ENCODE measurements at places on chromosomes 16 and 17.

GRCh38 chr17:57294101-57294500, 37.8 kb downstream of the MSI2 start:
- no peak for DNase-seq

- DNase-seq = peak; percentile 72
Observed at GRCh38 chr17:49390548-49391324, 23.9 kb downstream of the PHB1 start.

- no peak for DNase-seq
Observed at GRCh38 chr17:50943575-50943933, 77.4 kb upstream of the TOB1 start.

DNA sequence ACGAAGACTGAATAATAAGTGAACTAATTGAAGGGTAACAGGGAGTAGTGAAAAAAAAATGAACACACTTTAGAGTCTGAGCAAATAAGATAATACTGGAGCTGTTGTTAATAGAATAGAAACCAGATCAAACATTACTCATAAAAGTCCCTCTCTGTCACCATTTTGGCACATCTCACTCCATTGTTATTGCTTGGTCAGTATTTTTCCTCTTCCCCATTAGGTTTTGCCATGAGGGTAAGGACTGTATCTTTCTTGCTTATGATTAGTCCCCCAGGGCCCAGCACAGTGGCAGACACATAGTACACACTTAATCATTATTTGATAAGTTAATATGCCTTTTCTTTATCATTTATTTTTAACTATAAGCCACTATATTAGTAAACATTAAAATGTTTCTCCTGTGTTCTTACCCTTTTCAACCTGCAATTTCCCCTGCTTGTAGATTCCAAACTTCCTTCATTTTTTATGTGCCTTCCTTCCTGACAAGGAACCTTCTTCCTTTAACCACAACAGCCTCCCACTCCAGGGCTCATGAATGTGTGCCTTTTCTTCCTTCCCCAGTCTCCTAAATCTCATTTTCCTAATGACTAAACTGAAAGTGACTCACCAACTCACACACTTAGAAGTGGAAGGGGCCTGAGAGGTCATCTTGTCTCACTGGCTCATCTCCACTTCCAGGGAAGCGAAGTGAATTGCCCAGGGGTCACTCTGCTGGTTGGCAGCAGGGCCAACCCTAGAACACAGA, 88.2 kb upstream of the HAS3 start:
- peak; percentile 79 for DNase-seq

DNA sequence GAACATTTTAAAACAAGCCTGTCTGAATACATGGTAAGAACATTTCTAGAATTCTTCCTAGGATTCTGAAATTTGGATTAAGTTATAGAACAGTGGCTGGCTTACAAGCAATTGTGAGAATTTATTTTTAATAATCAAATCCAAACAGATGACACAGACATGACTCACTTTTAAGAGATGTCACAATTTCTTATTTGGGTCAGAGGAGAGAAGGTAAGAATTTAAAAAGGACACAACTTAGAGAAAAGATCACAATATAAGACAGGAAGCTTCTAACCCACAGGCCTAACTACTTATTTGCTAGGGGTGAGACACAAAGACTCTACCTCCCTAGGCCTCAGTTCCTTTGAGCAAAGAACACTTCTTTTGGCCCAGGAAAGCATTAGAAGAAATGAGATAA, 32.7 kb downstream of the ZZEF1 start:
- DNase-seq = no peak

- no peak for DNase-seq
Observed at GRCh38 chr16:75096656-75097055, 19.9 kb downstream of the LDHD start.

GRCh38 chr16:14958970-14959369, 15.9 kb upstream of the PDXDC1 start:
- DNase-seq = no peak

GRCh38 chr17:33012522-33013033, 20.9 kb downstream of the SPACA3 start:
- no peak for DNase-seq

GRCh38 chr16:89475144-89475543, 15.2 kb downstream of the ANKRD11 start:
- DNase-seq = no peak

DNA sequence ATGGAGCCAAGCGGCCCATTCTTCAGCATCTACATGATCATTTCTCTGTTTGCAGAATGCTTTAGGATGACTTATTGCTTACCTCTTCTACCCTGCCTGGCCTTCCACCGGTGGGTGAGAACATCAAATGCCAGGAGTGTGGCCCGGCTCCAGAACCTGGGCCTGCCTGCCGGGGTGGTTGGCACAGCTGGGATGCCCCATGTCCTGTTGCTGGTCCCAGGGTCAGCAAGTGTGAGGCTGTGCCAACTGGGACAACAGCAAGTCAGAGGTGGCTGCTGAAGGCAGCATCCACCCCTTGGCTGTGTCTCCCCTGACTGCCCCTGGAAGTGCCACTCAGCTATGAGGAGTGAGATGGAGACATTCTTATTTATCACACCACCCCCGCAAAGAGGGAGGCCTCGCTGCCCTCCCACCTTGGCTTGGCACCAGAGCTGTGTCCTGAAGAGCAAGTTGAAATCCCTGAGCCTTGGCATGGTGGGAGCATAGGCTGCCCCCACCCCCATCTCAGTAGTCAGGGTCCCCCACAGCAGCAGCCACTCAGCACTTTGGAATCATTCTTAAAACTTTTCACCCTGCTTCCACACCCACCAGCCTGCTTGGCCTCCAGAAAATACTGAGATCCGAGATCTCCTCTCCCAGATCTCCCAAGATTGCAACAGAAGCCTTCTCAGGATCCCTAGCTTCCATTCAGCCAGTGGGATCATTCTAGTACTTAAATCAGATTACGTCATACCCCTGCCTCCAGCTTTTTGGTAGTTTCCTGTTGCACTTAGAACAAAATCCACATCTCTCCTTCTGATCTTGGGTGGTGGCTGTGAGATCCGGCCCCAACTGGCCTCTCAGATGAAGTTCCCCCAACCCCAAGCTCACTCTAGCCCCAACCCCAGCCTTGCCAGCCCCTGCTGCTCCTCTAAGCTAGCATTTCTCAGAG, 127.5 kb downstream of the SOCS1 start:
- DNase-seq = peak; percentile 37

DNA sequence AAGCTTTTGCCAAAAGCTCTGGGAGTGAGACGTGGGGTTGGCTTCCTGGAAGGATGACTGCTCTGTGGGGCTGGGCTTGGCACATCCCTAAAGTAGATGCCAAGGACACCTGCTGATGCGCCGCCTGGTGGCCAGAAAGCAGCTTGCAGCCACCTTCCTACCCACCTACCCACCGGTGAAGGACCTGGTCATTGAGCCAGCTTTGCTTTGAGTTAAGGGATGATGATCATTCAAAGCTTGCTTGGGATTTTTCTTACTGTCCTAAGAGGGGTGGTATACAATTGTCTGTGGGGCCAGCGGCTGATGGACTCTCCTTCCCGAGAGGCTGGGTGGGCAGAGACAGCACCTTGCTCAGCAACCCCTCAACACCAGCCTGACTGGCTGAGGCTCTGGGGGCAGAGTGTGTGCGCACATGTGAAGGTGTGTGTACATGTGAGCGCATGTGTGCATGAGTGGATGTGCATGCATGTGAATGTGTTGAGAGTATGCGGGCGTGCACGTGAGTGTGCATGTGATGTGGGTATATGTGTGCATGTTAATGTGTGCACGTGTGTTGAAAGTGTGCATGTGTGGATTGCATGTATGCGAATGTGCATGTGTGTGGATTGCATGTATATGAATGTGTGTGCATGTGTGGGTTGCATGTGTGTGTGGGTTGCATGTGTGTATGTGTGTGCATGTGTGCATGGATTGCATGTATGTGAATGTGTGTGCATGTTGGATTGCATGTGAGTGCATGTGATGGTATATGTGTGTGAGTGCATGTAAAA, 18.6 kb downstream of the C1QTNF1 start:
- peak; percentile 83 for DNase-seq

GRCh38 chr16:87389245-87389644, 2.9 kb upstream of the MAP1LC3B start:
- no peak for DNase-seq

DNA sequence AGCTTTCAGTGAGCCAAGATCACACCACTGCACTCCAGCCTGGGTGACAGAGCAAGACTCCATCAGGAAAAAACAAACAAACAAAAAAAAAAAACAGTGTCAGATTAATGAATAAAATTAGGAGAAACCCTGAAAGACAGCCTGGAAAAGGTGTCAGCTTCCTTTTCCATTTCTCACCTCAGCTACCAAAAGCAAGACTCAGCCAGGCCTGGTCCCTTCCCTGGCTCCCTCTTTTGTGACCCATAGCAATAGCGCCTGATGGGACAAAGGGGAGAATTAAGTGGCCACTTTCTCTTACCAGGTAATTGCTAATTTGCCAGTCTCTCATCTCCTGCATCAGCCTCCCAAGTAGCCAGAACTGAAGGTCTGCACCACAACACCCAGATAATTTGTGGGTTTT, 3.9 kb upstream of the THRA start:
- DNase-seq = no peak

- DNase-seq = no peak
Observed at GRCh38 chr17:63483038-63483437, 6.2 kb downstream of the ACE start.

- no peak for DNase-seq
Observed at GRCh38 chr16:57258226-57258909, 13.3 kb downstream of the ARL2BP start.

GRCh38 chr17:55200904-55201303, 63.9 kb upstream of the HLF start:
- no peak for DNase-seq

DNA sequence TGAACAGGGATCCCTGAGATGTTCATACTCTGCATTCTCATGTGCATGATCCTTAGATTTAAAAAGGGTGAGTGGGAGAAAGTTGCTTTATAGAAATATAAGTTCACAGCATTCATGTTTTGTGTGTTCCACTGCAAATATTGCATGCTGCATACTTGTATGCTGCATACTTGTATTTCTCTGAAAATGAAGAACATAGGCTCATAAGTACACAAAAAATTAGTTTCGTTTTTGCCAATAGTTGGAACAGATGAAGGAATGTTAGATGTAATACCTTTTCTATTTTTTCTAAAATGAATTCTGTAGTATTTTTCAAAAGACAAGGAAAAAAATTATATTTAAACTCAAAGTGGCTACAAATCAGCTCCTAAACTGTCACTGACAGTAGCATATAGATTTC, 79.0 kb downstream of the NFAT5 start:
- DNase-seq = no peak

- DNase-seq = no peak
Observed at GRCh38 chr17:79162012-79162963, 87.7 kb downstream of the ENGASE start.

DNA sequence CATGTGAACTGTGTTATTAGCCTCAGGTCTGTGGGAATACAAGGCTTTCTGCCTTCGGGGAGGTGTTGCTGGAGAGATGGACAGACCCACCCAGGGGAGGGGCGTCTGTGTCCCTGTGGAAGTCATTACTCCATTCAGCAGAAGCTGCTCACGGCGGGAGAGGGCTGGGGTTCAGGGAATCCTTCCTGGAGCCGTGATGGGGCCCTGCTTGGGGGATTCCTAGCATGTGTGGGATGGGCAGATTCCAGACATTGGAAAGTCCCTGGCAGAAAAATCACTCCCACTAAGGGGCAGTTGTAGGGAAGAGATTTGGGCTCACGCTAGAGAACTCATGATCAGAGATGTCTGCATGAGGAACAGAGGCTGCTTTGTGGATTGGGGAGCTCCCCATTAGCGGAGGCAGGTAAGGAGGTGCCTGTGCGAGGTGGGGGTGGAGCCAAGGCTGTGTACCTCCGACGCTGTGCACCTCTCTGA, 56.3 kb upstream of the IL34 start:
- no peak for DNase-seq

GRCh38 chr17:57609125-57609877, 135.8 kb downstream of the CCDC182 start:
- no peak for DNase-seq

DNA sequence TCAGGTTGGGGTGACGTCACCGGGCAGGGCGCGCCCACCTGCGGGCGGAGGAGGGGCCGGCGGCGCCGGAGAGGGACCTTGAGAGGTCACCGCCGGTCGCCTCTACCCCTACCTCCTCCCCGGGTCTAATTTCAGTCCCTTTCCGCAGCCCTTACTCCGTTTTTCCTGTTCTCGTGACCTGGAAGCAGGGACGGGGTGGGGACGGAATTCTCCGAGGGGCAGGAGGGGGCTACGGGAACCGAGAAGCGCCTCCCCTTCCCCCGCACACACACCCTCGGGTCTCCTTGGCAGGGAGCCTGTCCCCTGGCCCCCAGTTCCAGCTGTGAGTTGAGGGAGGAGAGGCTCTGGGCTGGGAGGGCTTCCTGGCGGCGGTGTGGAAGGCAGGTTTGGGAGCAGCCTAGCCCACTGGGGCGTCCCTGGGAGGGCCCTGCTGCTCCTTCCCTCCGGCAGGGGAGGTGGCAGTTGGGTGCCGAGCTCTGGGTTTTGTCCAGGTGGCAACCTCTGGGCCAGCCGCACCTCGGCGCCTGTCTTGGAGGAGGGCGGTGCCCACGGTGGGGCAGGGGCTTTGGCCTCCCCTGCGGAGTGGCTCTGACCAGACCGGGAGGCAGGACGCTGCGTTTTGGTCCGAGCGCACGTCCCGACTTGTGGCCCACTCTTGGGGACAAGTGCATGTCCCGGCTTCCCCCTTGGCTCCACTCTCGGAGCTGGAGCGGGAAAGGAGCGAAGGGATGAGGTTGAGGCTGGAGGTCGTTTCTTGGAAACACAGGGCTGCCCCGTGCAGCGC, 773 bp downstream of the SYNGR3 start:
- no peak for DNase-seq

DNA sequence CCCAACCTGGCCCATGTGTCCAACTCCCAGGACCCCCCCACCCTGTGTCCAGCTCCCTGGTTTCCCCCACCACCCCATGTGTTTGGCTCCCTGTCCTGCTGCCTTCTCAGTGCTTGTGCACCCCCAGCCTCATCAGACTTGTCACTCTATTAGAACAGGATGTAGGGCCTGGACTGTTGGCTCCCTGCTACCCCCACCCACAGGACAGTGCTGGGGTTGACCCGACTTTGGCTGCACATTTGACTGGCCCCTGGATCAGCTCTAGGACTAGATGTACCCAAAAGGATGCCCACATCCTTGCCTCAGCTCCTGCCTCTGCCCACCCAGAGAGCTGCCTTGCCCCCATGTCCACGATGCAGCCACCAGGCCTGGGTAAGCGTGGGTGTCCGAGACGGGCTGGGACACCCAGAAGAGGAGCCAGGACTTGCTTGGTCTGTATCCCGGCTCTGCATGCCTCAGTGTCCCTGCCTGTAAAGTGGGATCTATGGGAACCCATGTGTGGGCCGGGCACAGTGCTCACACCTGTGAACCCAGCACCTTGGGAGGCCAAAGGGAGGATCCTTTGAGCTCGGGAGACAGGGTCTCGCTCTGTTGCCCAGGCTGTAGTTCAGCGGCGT, 1.5 kb upstream of the CCDC57 start:
- no peak for DNase-seq

GRCh38 chr16:12434567-12434966, 369.1 kb downstream of the CPPED1 start:
- no peak for DNase-seq

All from suppressor macrophage treated with lipopolysaccharide for 4 hours (primary cell).